Hematopoietic multipotent progenitor cell treated with erythropoietin and hydrocortisone succinate and interleukin-3 and kit ligand, for 6 days (in vitro differentiated cells): ENCODE measurements at places on chromosomes 3 and 15.

DNA sequence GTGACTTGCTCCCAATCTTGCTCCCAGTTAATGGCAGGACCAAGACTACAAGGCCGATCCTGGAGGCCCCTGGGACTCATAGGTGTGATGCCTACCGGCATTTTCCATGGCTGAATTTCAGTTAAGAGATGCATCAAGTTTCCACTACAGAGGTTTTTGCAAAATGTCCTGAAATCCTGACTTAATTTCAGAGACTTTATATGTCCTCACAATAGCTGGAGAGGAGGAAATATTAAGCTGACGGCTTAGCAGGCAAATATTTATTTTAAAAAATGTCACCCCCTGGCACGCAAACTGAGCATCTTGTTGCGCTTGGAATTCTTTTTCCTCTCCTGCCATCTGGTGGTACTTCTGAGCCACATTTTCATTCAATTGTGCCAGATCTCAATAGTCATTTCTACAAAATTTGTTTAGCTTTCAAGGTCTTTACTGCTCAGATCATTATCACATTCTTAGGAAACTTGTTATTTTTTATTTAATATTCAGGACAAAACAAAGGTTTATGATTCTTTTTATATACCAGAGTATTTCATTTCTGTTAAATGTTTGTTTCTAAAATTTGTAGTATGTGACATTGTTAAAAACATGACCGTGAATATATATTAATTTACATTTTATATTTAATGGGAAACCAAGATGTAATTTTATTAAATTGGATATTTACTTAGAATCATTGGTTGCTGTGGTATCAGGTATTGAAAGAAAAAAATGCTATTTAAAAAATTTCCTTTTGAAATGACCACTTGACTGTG, 189.2 kb upstream of the THRB start:
- DNase-seq = peak; percentile 77

GRCh38 chr15:74631408-74631807, 15.8 kb downstream of the CLK3 start:
- no peak for DNase-seq

- no peak for DNase-seq
Observed at GRCh38 chr15:48426941-48427340, 95.7 kb downstream of the DUT start.

GRCh38 chr3:58254144-58254543, 16.6 kb downstream of the ABHD6 start:
- no peak for DNase-seq
